ENCODE measurements at places on chromosomes 3 and 15. TPM values are rescaled to one million over a fixed set of nuclear protein-coding genes. Genes with fewer than 3 reads are reported as not detected.

DNA sequence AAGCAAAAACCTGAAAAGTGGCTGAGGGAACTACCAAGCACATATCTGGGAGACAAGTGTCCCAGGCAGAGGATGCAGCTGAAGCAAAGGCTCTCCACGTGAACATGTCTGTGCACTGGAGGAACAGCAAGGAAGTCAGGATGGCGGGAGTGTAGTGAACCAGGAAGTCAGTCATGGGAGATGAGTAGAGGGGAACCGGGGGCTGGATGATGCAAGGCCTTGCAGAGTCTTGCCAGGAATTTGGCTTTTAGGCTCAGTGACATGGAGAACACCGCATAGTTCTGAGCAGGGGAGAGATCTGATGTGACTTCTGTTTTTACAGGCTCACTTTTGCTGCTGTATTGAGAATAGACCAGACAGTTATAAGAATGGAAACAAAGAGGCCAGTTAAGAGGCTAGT is 19.0 kb downstream of the C2CD4A start:
- no peak for DNase-seq

Gene C3orf85
- 31.9 TPM for total RNA-seq

Gene SYNPR
- 0.15 TPM for total RNA-seq

- DNase-seq = no peak
These were observed 90.9 kb downstream of the SEC22A start for GRCh38 chr3:123292321-123293310.

Gene PAK6
- total RNA-seq = 3.2 TPM

- no peak for DNase-seq
These were observed 48.0 kb downstream of the SLC15A2 start for GRCh38 chr3:121942116-121942786.
